ENCODE measurements at places on chromosomes 11 and 22.

- no peak for DNase-seq
Measured at GRCh38 chr11:133012803-133013202, 519.5 kb downstream of the OPCML start.

GRCh38 chr11:30049214-30049613, 32.4 kb upstream of the KCNA4 start:
- no peak for DNase-seq

DNA sequence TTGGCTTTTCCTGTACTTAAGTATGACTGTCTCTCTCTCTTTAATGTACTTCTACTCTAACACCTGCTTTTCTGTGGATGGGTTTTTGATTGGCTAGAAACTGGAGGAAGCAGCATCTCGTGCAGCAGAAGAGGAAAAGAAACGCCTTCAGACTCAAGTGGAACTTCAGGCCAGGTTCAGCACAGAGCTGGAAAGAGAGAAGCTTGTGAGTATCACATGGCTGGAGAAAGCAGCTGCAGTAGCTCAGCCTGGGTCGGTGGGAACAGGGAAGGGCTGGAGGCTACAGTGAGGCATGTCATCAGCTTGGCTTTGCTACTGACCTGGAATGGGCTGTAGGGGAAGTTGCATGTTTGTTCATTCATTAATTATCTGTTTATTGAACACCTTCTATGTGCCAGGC, 74.2 kb downstream of the SWAP70 start:
- no peak for DNase-seq

GRCh38 chr11:42329929-42330565, 870.6 kb upstream of the LRRC4C start:
- no peak for DNase-seq

- DNase-seq, result no peak
Measured at GRCh38 chr11:12845739-12846358, 163.3 kb upstream of the RASSF10 start.

GRCh38 chr11:35216962-35217678, 78.1 kb downstream of the CD44 start:
- no peak for DNase-seq

DNA sequence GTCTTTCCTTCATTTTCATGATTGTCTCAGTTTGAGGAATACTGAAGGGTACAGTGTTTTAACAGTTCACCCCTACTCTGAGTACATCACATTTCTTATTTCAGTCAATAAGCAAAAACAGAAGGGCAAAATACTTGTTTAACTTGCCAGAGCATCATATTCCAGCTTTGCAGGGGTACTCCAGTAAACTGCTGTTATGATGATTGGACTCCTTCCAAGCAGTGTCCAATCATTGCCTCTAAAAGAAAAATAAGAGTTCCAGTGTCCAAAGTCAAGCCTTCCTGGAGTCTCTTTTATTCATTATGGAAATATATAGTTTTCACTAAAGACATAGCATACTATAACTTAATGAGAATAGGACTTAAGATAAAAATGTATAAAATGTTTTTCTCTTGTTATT, 105.1 kb downstream of the FANCF start:
- no peak for DNase-seq

DNA sequence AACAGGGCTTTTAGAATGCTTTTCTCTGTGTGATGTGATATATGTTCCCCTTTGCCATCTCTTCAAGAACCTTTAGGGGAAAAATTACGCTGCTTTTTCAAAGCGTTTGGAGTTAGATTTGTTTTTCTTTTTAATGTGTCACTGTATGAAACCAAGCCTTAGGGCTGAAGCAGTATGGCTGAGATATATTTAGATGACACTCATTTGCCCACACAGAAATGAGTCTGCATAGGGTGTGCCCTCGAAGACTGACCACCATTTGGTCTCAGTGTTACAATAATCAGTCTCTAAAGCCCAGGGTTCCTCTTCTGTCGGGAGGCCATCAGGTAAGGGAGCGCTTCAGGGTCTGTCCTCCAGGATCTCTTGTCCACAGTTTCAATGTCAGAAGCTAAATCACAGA, 213.0 kb upstream of the NCAM1 start:
- DNase-seq, result no peak

GRCh38 chr22:29029202-29030000, 32.2 kb downstream of the C22orf31 start:
- no peak for DNase-seq

DNA sequence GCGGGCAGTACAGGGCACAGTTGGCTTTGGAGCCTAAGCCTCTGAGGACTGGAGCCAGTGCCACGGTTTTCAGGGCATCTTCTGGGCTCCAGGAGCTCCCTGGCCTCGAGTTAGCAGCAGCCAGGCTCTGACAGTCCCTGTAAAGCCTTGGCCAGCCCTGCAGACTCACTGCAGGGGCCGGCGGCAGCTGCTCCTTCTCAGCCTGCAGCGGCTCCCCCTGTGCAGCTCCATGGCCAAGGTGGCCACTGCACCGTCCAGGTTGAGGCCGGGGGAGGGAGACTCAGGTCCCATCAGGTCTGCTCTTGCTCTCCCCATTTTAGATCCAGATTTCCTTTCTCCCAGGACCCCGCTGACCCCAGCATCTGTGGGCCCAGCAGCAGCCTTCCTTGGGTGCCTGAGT, 1461.1 kb downstream of the BRD1 start:
- DNase-seq, result no peak

- peak; percentile 67 for DNase-seq
Measured at GRCh38 chr11:11842421-11843008, 743 bp downstream of the USP47 start.

- no peak for DNase-seq
Measured at GRCh38 chr22:37401401-37402183, 25.7 kb downstream of the ELFN2 start.

GRCh38 chr22:30235687-30236170, 10.8 kb downstream of the LIF start:
- DNase-seq, result no peak

GRCh38 chr22:17097701-17098100, 12.9 kb downstream of the IL17RA start:
- no peak for DNase-seq

DNA sequence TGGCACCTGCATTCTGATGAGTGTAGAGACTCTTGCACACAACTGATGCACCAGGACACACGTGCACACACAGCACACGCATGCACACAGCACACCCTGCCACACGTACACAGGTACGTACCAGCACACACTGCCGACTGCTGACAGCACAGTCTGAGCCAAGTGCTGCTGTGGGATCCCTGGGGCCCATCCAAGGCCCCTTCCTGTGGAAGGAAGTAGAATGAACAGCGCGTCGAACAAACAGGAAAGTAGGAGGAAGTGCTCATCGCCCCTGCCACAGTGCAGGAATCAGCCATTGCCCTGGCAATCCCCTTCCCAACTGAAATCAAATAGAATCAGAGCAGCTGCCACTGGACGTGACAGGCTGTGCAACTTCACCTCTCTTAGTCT, 57.9 kb downstream of the CD82 start:
- DNase-seq, result peak; percentile 2

DNA sequence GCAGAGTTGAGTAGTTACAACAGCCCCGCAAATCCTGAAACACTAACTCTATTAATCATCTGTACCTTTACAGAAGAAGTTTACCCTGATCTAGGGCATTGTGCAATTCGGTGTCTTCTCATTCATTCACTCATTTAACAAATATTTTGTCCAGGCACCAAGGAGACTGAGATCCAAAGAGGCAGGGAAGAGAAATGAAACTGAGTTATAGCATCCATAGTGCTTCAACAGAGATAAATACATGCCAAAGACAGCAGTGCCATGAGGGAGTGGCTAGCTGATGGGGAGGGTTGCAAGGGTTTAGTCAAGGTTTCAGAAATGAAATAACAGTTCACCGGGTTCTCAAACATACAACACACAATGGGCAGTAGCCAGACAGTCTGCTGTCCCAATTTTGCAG, 40.2 kb upstream of the MTNR1B start:
- DNase-seq, result no peak

DNA sequence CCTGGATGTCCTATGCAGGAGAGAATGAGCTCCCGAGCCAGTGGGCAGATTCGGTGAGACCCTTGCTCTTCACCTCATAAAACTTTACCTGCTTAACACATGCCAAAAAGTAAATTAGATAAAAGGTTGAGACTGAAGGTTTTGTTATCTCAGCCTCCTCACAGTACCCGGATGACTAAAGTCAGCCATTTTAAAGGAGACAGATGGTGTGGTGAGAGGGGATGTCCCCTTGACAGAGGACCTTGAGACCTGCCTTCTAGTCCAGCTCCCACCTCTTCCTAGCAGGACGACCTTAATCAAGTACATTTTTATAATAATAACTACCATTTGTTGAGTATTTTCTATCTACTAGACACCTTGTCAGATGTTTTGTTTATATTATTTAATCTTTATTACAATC, 39.7 kb downstream of the C11orf91 start:
- DNase-seq, result no peak

DNA sequence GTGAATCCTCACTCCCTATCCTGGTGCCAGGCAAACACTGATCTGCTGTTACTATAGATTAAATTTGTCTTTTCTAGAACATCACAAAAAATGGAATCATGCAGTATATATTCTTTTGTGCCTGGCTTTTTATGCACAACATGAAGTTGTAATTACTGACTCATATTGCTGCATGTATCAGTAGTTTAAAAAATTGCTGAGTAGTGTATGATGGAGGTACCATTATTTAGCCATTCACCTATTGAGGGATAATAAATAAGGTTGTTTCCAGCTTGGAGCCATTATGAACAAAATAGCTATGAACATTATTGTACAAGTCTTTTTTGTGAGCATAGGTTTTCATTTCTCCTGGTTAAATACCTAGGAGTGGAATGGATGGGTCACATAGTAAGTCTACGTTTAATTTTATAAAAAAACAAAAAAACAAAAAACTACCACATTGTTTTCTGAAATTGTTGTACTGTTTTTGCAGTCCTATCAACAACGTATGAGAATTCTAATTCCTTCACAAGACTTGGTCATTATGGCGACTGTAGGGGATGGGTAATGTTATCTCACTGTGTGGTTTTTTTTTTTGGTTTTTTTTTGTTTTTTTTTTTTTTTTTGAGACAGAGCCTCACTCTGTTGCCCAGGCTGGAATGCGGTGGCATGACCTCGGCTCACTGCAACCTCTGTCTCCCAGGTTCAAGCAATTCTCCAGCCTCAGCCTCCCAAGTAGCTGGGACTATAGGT, 111.6 kb downstream of the USP35 start:
- no peak for DNase-seq

- no peak for DNase-seq
Measured at GRCh38 chr11:34514597-34514996, 1.0 kb upstream of the ELF5 start.

DNA sequence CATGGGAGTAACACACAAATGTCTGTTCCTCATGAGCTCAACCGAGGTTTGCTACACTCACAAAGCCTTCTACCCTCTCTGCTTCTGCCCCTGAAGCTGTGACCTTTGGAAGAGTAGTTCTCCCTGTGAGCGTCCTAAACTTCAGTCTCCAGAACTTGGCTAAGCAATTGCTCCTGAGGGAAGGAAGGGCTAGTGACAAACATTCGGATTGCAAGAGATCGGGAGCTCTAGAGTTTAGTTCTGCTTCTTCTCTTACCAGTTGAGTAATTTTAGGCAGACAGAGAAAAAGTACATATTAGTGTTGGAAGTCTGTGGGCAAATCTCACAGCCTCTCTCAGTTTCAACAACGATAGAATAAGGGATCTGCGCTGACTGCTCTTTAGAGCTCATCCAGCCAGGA, 27.3 kb upstream of the ELF5 start:
- no peak for DNase-seq

- DNase-seq, result no peak
Measured at GRCh38 chr11:81421251-81421860, 1312.3 kb downstream of the FAM181B start.

- peak; percentile 74 for DNase-seq
Measured at GRCh38 chr11:61797263-61797944, 4.7 kb downstream of the FEN1 start.

- no peak for DNase-seq
Measured at GRCh38 chr11:125772834-125773505, 5.7 kb downstream of the PATE2 start.

GRCh38 chr11:85756401-85757200, 54.3 kb downstream of the SYTL2 start:
- peak; percentile 21 for DNase-seq

DNA sequence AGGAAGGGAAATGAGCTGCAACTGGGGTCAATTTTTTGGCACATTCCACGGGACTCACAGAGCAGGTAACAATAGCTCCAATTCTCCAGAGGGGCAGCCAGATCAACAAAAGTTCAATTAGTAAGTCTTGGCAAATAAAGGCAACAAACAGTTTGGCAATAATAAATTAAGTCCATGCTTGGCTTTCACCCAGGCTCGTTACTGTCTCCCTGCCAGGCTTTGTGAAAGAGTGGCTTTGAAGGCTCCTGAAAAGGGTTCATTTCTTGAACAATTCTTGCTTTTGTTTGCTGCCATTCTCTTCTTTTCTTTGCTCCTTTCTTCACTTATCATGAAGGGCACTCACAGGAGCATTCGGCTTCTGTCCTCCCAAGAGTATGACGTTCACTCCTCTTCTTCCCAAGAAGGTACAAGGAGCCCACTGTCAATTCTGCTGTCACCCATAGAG, 123.3 kb downstream of the APIP start:
- DNase-seq, result no peak

DNA sequence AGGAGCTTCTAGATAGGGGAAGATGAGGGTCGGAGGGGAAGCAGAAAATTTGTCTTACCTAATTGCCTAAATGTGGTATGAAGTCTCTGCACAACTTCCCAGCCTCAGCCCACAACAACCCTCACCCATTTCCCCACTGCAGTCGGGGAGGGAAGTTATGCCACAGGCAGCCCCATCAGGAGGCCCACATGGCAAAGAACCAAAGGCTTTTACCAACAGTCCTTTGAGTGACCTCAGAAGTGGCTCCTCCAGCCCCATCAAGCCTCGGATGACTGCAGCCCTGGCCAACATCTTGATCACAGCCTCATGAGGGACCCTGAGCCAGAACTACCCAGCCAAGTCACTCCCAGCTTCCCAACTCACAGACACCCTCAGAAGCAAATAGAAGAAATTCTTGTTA, 54.8 kb downstream of the CHST1 start:
- DNase-seq, result no peak

DNA sequence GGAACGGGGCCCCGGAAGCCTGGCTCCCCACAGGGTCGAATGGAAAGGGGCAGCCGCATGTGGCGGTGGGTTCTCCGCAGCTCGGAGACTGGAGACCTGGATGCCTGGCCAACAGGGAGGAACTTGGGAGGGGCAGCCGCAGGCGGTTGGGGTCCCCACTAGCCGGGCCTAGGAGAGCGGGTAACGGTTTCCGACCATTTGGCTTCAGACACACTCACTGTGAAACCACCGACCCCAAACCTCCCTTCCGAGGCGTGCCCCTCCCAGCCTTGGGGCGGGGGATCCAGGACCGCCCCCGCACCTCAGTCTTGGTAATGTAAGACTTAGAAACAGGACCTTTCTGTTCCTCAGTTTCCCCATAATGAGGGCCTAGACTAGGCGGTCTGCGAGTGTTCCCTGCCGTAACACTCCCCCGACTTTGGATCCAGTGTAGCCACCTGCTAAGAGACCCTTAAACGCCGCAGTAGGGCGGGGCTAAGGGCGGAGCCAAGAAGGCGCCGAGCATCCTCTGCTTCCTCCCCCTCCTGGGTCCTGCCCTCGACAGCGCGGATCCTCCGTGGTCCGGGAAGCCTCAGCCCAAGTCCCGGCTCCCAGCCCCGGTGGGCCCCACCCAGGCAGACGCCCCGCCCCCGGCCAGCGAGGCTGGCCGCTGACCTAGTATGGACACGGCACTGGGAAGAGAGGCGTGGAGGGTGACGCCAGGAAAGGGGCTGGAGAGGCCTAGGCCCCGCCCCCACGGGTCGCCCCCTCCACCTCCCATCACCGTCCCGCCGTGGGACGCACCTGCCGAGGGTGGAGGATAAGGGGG, 1.8 kb upstream of the RASGRP2 start:
- DNase-seq, result peak; percentile 67

All from activated naive CD4-positive, alpha-beta T cell treated with Interleukin-2 at 50 U/mL for 16 hours (primary cell).